ENCODE measurements at places on chromosomes 6 and 20.

- DNase-seq = no peak
These were observed 13.5 kb upstream of the PRDM1 start for GRCh38 chr6:106072501-106073090.

DNA sequence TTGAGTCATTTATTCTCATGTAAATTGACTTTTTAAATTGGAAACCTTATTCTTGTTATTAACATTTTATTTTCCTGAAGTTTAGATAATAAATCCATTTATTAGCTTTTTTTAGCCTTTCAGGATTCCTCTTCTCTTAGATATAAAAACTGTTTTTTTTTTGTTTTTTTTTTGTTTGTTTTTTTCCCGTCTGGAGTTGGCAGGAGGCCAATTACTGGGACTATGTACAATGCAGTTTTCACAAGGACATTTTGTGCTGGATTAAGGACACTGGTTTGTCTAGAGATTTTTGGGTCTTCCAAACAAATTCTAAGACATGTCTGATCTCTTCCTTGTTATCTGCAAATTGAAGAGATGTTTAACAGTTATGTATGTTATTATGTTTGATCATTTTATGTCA lies 1.3 kb downstream of the BTNL2 start:
- DNase-seq = no peak

DNA sequence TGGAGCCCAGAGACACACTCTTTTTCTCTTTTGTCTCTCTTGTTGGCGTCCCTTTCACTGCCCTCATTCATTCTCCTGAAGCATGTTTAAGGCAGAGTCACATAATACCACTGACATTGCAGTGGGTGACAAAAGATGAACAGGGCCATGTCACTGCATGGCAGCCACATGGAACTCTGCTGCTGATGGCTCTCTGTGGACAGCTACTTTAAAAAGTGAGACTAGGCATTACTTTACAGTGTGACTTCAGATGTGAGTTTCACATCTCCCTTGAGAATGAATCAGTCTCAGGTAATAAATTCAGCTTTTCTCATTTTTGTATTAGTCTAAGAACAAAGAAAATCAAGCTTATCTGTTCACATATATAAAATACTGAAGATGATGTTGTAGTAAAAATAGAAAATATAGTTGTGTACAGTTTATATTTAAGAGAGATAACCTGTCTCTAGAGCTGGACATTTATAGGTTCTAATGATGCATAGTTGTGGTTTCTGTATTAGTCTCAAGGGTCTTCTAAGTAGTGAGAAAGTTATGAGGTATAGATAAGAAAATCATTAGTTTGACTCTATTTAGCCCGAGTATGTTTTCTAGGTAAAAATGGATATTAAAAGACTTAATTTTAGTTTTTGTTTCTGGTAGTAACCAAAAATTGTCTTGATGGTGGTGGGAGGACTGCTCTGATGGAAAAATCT lies 6.1 kb downstream of the MRS2 start:
- DNase-seq = no peak

DNA sequence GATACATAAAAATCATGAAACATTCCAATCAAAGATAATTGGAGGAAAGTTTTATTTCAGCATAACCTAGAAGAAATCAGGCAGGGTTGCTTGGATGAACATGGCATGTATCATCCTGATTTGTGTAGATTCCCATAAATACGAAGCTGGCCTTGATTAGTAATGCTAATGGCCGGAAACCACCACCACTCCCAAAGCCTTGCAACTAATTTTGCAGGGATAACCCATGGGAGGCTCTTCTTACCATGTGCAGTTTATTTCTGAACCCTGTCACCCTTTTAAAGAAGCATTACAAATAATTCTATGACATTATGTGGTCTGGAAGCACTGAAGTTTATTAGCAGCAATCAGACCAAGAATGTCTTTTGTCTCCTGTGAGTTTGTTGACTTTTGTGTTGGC lies 80.8 kb downstream of the AIG1 start:
- no peak for DNase-seq

DNA sequence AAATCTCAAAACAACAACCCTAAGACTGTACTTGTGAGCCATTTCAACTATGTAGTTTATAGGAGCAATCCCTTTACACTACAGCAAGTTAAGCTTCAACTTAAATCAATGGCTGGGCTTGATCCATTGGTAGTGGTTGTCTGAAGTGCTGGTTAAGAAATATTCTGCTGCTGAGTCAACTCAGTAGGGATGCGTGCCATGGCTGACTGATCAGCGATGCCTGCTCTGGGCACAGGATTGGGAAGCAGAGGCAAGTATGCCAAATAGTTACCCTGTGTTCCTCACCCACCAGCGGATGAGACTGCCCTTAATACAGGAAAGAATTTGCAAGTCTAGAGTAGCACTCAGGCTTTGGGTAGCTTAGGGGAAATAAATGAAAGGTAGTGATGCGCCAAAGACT lies 41.5 kb downstream of the GCM1 start:
- DNase-seq = no peak

- no peak for DNase-seq
These were observed 45.1 kb downstream of the MAFB start for GRCh38 chr20:40643891-40644290.

DNA sequence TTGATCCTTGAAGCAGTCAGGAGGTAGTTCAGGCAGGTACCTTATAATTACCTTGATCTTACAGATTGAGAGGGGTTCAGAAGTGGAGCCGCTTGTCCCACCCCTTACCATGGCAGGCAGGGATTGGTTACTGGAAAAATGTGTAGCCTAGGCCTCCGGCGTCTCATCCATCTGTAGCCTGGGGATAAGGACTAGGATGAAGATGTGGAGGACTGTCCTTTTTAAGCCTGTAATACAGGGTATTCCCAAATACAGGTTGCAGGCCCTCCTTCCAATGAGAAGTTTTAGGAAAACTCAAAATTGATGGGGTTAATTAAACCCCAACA lies 2.8 kb downstream of the HMGA1 start:
- no peak for DNase-seq

- no peak for DNase-seq
These were observed 8.1 kb upstream of the ZNFX1 start for GRCh38 chr20:49285813-49286494.

DNA sequence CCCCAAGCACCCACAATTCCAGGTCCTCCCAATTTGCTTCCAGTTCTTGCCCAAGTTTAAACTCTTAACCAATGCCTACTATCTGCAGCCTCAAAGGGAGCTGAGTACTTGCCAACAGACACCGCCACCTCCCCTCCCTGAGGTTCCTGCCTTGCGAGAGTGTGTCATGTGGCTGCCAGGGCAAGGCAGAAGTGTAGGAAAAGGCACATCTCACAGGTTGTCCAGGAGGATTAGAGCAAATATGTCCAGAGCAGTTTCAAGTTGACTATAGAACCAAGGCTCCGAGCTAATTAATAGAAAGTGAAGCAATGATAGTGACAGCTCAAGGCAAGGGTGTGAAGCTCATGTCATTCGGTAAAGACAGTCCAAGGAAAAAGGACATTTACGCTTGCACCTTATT lies 127.8 kb downstream of the ATXN1 start:
- no peak for DNase-seq

DNA sequence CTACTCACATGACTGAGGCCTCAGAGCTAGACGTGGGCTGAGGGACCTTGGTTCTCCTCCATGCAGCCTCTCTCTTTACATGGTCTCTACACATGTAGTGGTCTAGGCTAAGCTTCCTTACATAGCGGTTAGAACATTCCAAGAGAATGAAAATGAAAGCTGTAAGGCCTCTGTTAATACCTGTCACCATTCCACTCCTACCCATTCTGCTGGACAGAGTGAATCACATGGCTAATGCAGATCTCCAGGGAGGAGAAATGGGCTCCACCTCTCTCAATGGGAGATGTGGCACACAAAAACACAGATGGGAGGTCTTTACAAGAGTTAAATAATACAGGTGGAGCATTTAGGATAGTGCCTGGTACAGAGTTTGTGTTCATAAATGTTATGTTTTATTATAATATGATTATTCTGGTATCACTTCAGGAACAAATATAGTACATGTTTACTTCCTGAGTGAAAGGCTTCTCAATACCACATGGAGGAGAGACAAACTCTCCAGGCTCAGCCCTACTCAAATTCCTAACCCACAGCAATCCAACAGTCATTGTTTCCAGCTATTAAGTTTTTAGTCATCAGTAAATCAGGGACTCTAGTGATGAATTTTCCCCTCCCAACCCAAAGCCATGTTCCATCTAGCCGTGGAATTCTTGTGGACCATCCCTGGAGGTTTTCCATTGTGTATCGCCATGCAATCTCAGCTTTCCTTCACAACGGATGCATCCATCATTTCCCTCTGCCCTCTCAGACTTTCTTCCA lies 57.9 kb downstream of the ISM1 start:
- no peak for DNase-seq

- no peak for DNase-seq
These were observed 424.8 kb downstream of the QKI start for GRCh38 chr6:163839296-163839695.

DNA sequence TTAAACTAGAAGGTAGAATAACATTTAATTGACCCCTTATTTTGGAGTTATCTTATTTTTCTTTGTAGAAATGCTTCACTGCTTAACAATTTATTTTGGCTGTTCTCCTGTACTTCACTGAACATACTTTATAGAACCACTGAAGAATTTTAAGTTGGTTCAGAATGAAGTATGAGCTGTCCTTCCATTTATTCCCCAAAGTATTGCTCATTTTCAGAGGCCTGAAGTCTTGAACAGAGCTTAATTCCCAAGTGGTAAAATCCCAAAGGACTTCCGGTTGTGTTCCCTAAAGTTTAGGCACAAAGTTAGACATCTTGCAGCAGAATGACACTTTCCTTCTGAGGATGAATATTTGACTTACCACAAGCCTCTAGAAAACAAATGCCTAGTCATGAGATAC lies 233.3 kb downstream of the TINAG start:
- DNase-seq = no peak

DNA sequence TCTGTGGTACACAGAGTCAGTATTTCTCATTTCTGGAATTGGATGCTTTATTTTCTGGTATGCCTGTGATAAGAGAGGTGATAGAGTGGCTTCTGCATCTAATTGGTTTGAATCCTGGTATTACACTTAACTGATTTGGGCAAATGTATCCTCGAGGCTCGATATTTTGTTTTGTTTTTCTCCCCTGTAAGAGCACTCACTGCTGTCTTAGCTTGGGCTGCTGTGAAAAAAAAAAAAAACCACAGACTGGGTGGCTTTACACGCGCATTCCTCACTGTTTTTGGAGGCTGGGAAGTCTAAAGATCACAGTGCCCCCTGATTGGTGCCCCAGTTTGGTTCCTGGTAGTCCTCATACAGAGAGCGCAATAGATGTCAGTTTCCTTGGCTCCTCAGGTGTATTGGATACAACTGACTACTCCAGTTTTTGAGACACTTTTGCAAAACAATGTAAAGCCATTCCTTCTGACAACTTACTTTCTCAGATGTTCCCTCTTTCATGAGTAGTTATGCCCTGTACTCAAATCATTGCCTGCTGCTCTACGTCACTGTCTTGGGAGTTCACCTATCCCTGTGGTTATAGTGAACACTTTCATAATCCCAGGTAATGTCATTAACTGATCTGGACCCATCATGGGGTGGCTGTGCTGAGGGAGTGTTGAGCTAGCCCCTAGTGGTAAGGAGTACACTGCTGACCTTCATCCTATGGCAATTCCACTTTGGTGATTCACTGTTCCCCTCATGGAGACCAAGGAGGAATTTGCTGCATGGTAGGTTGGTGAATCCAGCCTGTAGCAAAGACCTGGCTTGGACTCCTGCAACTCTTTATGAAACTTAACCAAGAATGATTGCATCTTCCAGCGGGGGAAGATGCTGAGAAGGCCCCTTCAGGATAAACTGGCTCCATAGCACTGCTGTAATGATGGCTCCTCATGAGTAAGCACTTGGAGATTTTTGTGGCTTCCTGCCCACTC lies 3.5 kb upstream of the ACAT2 start:
- no peak for DNase-seq

GRCh38 chr6:17593246-17593645 lies 6.9 kb upstream of the FAM8A1 start:
- DNase-seq = no peak

GRCh38 chr20:39146394-39146793 lies 184.2 kb downstream of the DHX35 start:
- no peak for DNase-seq

- no peak for DNase-seq
These were observed 46.6 kb upstream of the TMEM30A start for GRCh38 chr6:75331151-75331550.

GRCh38 chr6:107228754-107229153 lies 113.4 kb upstream of the BEND3 start:
- DNase-seq = no peak

- DNase-seq = peak; percentile 26
These were observed 51.9 kb upstream of the MRPS10 start for GRCh38 chr6:42269553-42269952.

GRCh38 chr6:79168695-79168980 lies 65.8 kb downstream of the HMGN3 start:
- DNase-seq = no peak

Measured in activated naive CD4-positive, alpha-beta T cell treated with anti-CD3 and anti-CD28 coated beads for 36 hours (primary cell).